ENCODE measurements at places on chromosomes 1 and 21.

DNA sequence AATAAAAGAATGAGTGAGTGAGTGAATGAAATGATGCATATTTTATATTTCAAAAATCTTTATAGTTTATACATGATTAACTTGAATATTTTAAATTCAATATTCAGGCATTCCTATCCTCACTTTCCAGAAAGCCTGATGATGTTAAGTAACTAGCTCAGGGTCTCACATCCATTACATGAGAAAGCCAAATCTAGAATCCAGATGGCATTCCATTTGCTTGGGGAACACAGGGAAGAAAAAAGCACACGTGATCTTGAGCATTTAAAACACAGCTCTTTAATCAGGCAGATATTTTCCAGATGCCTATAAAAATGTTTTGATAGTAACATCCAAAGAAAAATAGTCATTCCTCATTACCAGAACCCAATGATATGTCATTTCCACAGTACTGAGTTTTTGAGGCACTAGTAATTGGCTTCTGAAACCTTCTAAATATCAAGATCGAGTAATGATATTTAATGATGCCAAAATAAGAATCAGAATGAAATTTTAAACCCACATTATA, 291.9 kb downstream of the DSCAM start:
- DNase-seq, result no peak

DNA sequence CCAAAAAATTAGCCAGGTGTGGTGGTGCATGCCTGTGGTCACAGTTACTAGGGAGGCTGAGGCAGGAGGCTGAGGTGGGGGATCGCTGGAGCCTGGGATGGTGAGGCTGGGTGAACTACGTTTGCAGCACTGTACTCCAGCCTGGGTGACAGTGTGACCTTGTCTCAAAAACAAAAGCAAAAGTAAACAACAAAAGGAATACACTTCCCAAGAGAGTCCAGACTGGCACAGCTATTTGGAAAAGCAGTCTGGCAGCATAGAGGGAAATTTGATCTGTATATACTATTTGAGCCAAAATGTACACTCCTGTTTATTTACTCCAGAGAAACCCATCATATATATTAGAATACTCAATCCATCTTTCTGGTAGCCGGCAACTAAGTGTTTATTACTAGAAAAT, 107.0 kb upstream of the HMCN1 start:
- DNase-seq, result no peak

GRCh38 chr1:1212780-1213344, 1.1 kb downstream of the TNFRSF4 start:
- DNase-seq, result no peak

DNA sequence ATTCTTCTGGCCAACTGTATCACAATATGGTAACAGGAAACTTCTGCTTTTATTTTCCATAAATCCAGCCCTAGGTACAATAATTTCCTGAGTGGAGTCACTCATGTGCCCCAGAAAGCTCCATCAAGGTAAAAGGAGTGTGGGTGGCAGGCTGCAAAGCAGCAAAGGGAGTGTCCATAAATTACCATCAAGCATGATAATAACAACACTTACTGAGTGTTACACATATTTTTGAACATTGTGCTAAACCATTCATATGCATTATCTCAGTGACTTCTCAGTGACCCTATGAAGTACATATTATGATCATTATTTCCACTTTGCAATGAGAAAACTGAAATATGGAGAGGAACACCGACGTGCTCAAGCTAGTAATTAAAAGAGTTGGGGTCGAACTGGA, 149.2 kb upstream of the PLXNA2 start:
- DNase-seq, result no peak

- no peak for DNase-seq
These were observed 35.7 kb downstream of the PCP4 start for GRCh38 chr21:39902986-39903385.

DNA sequence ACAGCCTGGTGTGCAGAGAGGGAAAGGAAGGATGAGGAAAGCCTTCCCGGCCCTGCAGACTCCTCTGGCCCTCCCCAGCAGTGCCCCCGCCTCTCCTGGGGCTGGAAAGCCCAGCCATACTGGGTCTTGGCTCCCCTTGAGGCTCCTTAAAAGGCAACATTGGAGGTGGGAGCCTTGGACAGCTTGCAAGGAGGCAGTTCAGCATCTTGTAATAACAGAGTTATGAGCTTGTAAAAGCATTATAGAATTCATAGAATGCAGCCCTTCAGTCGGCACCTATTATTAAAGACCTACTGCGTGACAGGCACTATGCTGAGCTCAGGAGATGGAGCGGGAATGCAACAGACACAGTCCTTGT, 4.2 kb downstream of the TINAGL1 start:
- no peak for DNase-seq

All from activated T-cell treated with anti-CD3 and anti-CD28 coated beads for 48 hours (primary cell).